ENCODE measurements at places on chromosomes 5 and 9.

DNA sequence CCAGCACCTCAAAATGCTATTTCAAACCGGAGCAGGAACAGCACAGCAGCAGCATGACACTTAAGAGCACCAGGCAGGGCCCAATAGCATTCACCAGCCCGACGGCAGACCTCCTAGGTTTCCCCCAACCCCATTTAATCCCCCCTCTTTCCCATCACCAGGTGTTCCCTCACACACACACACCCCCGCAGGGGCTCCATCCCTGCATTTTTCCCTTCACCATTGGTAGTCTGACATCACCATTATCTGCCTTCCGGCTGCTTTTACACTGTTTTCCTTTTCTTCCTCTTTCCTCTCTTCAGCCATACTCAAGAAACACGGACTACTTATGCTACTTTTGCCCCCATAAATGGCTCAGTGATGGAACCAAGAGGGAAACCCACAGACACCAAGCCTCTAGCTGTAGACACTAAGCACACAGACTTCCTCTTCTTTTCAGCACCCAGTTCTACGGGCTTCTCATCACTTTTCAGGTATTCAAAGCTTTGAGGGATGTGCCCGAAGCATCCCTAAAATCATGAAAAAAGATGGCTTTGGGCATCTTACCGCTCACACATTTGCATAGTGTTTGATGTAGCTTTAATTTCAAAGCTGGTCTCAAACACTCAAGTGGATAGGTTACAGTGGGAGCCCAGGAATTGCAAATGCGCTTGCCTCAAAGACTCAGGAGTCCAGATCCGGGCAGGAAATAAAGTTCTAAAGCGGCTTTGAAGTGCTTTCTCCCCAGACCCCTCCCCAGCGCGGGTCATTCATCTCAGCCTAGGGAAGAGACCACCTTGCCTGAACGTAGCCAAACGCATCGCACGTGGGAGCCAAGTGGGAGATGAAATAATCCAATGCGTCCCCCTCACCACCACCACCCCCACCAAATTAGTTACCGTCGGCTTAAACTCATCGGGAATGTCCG lies 141.5 kb downstream of the TSSK1B start:
- no peak for DNase-seq

GRCh38 chr9:3948826-3949556 lies 350.9 kb downstream of the GLIS3 start:
- DNase-seq: no peak

DNA sequence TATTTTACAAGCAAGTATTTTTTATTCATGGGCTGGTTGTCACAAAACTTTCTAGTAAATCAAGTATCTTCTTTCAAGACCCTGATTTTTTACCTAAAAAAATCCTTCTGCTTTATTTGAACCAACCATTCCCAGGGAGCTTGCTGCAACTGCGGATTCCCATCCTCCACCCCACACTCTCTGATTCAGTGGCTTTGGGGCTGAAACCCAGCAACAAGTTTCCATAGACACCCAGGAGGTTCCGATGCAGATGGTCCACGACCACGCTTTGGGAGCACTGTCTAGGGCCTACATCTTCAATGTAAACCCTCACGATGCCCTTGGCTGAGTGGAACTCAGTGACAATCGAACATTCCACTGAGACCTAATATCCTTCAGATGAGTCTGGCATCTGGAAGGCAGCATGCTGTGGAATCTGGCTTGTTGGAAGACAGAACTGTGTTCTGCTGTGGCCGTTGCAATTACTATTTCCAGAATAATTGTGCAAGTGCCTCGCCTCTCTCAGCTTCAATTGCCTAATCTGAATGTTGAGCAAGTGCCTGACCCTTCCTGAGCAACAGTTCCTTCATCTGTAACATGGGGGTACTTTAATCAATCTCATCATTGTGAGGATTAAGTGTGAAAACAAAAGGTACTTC lies 105.1 kb downstream of the INSYN2B start:
- no peak for DNase-seq

- DNase-seq: no peak
These were observed 516.5 kb downstream of the DNAH5 start for GRCh38 chr5:13427827-13428557.

DNA sequence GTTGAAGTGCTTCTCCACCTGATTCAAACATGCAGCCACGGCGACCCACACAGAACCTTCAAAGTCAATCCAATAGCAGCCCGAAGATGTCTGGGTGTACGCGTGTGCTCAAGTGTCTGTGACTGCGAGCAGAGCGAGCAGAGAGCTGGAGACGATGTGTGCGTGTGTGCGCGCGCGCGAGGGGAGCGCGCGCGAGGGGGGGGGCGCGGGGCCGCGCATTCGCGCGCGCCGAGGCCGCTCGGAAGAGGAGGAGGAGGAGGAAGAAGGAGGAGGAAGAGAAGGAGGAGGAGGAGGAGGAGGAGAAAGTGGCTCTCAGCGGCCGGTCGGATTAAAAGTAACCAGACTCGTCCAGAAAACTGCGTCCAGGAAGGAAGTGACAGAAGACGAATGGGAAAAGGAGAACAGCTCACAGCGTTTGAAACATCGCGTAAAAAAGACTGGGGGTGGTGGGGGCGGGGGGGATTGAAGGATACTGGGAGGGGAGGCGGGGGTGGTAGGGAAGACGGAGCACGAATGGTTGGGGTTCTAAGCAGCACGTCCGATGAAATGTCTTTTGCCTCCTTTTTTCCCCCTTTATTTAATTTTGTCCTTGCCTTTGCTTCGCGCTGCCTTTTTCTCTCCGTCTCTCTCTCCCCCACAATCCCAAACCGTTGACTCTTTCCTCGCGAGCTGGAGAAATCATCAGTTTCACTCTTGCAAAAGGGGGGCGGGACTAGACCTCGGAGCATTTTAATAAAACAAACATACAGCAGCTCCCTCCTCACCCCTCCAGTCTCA lies at the start of gene MEF2C:
TSS of gene MEF2C (minus strand) at position 126 of the 777 bp plus-strand sequence. CDS start 59,396 bp downstream, outside the sequence.
- DNase-seq: peak; percentile 29

GRCh38 chr9:136973618-136974617 lies 3.4 kb upstream of the PTGDS start:
- no peak for DNase-seq

GRCh38 chr9:136996361-136997292 lies at the start of gene CLIC3:
CLIC3 (minus strand) TSS chr9:136996568; CDS start chr9:136996543, 25 bp downstream.
- no peak for DNase-seq

DNA sequence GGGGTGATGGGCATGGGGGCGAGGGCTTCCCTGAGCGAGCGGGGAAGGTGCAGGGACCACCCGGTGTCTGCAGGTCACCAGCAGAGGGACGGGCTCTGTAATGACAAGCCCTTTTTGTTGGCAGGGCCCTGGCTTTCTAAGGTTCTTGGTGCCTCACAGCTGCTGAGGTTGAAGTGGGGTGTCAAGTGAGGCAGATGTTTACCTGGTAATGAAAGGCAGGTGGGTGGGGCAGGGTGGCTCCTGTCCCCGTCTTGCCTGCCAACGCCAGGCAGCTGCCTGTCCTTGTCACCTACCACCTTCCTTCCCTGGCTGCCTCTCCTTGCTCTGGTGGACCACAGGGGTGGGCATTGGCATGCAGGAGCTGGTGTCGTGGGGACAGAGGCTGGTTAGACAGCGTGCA lies 41.0 kb upstream of the SEMA4D start:
- no peak for DNase-seq

- no peak for DNase-seq
These were observed 62.2 kb downstream of the NTRK2 start for GRCh38 chr9:84731696-84732095.

DNA sequence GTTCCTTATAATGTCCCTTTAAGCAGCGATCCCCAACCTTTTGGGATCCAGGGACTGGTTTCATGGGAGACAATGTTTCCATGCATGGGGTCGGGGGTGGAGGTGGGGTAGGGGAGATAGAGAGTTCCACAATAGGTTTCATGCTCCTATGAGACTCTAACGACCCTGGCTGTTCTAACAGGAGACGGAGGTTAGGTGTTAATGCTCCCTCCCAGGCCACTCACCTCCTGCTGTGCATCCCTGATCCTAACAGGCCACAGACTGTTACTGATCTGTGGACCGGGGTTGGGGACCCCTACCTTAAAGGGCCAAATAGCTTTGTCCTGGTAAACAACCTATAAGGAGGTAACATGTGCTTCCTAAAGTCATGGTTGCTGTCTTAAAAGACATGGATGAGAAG lies 602.5 kb upstream of the RGMB start:
- no peak for DNase-seq

DNA sequence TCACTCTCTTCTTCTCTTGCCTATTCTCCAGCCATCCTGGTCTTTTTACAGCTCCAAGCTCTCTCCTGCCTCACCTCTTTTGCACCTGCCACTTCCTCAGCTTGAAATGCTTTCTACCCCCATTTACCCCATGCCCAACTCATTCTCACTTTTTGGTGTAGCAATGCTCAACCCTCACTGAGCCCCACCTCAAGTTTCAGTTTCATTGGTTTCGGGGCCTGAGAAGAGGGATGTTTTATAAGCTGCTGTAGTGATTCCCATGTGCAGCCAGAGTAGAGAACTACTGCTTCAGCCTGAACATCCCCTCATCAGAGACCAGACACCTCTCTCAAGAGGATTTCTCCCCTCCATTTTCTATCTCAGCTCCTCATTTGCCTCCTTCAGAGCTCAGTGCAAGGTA lies 45.2 kb upstream of the FYB1 start:
- DNase-seq: no peak

DNA sequence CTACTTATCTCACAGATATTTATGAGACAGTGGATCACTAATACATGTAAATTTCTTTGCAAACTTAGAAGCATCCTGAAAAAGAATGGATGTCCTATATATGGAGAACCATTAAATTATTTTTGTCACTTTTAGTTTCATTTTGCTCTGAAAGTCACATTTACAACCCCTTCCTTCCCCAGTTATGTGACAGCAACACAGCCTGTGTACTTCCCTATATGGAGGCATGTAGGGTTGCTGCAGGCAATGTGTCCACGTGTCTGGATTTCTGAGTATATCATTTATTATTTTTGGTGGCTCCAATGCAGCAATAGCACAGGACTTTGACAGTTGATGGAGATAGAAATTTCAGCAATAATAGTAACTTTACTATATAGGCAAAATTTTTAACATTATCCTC lies 156.4 kb downstream of the ST8SIA4 start:
- DNase-seq: no peak

- DNase-seq: no peak
These were observed 115.1 kb upstream of the MVB12B start for GRCh38 chr9:126211441-126212074.

DNA sequence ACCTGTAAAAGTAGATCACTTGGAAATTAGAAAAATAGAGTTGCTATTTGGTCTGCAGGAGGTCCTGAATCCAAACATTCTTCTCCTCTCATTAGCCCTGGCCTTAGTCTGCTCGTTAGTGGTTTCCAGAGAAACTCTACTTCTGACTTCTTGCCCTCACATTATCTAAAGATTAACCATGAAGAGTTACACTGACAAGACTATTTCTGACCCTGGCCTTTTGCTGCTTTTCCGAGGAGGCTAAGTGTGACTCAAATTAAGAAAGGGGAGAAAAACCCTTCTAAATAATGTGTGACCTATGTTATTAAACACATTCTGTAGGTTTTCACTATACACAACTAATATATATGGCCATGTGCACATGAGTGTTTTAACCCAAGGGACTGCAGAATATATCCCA lies 302.4 kb downstream of the RAB3C start:
- no peak for DNase-seq

DNA sequence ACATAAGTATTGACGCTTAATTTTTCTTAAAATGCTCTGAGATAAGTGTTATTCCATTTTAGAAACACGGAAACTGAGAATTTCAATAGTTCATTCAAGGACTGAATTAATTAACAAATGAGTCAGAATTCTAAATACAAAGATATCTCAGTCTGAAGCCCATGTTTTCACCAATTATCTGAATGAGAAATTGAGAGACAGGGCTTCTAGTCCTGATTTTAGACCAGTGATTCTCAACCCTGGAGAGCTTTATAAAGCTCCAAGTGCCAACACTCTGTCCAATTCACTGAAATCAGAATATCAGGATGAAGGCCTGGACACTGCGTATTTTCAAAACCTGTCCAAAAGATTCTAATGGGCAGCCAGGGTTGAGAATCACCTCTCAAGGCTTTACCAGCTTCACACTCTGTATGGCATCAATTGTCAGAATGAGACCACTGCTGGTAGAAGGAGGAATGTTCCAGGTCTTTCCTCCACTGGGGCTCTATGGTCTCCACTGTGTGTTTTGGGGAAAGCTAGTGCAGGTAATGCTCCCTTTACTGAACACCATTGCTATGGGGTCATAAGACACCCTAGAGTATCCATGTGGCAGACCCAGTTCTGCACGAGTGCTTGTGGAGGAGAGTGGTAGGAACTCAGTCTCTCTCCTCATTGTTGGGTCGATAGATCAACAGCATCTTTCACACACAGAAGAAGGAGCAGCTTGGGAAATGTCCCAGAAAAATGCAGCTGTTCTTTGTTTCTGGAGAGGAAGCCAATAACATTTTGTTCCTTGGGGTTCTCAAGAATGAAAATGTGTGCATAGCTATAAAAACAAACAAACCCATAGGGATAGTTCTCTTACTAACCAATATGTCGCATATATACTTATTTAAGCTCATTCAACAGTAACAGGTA lies 99.7 kb upstream of the OSMR start:
- no peak for DNase-seq

DNA sequence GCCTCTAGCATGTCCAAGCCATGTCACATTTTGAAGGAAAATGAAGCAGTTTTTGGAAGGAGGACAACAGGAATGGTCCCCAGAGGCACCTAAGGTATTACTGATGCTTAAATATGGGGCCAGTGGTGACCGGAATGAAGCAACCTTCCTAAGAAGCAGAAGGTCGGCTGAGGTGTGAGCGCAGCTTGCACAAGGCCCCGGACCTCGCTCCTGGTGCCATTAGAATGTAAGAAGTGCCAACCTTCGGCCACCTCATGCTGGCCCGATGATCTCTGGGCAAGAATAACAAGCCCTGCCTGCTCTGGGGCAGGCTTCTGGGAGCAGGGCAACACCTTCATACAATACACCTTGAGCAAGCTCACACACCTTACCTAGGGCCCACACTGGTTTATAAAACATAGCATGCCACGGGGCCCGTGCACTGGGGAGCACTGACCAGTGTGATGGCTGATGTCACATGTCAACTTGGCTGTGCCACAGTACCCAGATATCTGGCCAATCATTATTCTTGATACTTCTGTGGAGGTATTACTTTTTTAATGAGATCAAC lies 21.9 kb downstream of the SEMA4D start:
- DNase-seq: no peak

DNA sequence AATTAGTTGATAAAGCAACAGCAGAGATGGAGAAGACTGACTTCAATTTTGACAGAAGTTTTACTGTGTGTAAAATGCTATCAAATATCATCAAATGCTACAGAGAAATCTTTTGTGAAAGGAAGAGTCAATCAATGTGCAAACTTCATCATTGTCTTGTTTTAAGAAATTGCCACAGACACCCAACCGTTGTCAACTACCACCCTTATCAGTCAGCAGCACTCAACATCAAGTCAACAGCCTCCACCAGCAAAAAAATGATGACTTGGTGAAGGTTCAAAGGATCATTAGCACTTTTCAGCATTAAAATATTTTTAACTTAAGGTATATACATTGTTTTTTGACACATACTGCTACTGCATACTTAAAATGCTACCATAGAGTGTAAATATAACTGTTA lies 888.8 kb downstream of the CDH18 start:
- DNase-seq: no peak

- DNase-seq: peak; percentile 14
These were observed 64.1 kb upstream of the SPOCK1 start for GRCh38 chr5:137563301-137563645.

- DNase-seq: no peak
These were observed 67.8 kb downstream of the NRG2 start for GRCh38 chr5:139975306-139975705.

GRCh38 chr5:121688781-121689180 lies 162.9 kb upstream of the FTMT start:
- no peak for DNase-seq

- DNase-seq: no peak
These were observed 910 bp downstream of the TDRD7 start for GRCh38 chr9:97412626-97413385.

GRCh38 chr5:148484651-148485050 lies 100.9 kb downstream of the FBXO38 start:
- no peak for DNase-seq
